Urinary bladder (tissue), 4 donors: ENCODE measurements at places on chromosomes 3 and 15. TPM values are rescaled to one million over a fixed set of nuclear protein-coding genes. Genes with fewer than 3 reads are reported as not detected.

KLHDC8B gene
- 27.3 TPM for total RNA-seq

DNA sequence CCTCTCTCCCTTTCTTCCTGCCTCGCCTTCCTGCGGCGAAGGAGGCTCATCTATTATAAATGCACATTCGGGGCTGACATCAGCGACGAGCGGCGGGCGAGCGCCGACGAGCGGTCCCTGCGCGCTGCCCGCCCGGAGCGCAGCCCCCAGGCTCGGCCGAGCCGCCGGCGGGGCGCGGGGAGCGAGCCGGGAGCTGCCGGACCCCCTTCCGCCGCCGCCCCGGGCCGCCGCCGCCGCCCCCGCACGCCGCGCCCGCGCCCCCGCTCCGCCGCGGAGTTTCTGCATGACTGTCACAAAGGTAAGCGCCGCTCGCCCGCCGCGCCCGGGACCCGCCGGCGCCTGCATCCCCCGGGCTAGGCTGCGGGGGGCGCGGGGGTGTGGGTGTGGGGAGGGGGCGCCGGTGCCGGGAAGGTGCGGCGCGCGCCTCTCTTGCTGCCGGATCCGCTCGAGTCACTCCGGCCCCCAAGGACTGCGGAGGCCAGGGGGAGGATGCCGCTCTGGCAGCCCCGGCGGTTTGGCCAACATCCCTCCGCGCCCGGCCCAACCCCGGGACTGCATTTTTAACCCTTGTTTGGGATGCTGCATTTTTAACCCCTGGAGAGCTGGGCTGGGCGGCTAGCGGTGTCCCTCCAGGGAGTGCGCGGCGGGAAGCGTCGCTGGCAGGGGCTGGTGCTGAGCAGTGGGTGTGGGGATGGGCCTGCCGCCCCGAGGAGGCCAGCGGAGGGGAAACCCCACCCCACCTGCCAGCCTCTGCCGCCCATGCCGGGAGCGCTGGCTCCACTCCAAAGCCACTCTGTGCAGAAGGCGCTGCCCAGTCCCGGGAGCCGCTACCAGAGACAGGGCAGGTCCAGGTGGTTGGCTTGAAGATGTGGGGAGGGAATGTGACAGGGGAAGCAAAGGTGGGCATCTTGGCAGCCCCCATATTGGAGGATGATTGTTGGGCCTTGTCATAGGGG, at the start of gene CORO2B:
TSS of gene CORO2B (plus strand) at position 14 of the 956 bp plus-strand sequence. CDS start at position 284, 270 bp downstream.
- no peak for DNase-seq

TM4SF18 gene
- 33.4 TPM for total RNA-seq

DNA sequence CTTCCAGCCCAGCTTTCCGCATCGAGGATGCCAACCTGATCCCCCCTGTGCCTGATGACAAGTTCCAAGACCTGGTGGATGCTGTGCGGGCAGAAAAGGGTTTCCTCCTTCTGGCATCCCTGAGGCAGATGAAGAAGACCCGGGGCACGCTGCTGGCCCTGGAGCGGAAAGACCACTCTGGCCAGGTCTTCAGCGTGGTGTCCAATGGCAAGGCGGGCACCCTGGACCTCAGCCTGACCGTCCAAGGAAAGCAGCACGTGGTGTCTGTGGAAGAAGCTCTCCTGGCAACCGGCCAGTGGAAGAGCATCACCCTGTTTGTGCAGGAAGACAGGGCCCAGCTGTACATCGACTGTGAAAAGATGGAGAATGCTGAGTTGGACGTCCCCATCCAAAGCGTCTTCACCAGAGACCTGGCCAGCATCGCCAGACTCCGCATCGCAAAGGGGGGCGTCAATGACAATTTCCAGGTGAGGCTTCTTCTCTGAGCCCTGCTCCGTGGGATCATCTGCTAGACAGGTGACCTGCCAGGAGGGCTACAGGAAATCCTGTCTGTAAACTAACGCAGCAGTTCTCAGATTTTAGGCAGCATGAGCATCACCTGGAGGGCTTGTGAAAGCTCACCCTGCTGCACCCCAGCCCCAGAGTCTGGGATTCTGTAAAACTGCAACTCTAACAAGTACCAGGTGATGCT, 1.6 kb downstream of the THBS1 start:
- DNase-seq, result no peak

GRCh38 chr15:43251185-43251870, 15.4 kb downstream of the TGM5 start:
- DNase-seq, result no peak

- DNase-seq, result no peak
Observed at GRCh38 chr3:50503504-50504342, at the start of gene CACNA2D2. TSS of gene CACNA2D2 (minus strand) at chr3:50503634. CDS start at chr3:50503423, 211 bp downstream.

- no peak for DNase-seq
Observed at GRCh38 chr3:13280122-13280790, 139.9 kb downstream of the NUP210 start.
